Neural crest cell (in vitro differentiated cells): ENCODE measurements at places on chromosomes 11 and 22. TPM values are rescaled to one million over a fixed set of nuclear protein-coding genes. Genes with fewer than 3 reads are reported as not detected.

OR2AT4 gene
- not detected in 2 replicates for total RNA-seq

TBCEL gene
- 18.6 and 19.7 TPM in 2 replicates for total RNA-seq

GRCh38 chr11:34548278-34548677 lies 34.7 kb upstream of the ELF5 start:
- H3K36me3 ChIP-seq, result no peaks in the 10 kb centered on the region
- H3K4me3 ChIP-seq, result no peak overlapping the region
- no peak for DNase-seq
- H3K4me1 ChIP-seq, result peaks cover 30% of the 10 kb centered on the region
- no peak overlapping the region for H3K27ac ChIP-seq

DNA sequence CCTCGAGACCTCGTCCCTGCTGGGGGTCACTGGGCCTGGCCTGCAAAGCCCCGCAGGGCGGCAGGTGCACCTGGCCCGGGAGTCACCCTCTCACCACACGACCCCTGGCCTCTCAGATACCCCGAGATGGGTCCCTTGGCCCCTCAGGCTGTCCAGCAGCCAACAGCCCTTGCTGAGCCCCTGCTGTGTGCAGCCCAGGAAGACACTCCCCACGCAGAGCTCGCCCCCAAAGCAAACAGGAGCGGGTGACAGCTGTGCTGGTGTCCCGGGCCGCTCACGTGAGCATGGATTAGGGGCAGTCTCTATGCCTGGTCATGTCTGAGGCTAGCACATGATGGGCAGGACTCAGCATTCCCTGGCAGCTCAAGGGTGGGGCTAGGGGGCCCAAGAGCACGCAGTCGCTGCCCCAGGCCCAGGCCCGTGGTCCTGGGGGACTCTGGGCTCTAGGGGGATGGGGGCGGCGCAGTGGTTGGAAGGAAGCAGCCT lies 31.3 kb downstream of the WNT7B start:
- no peaks in the 10 kb centered on the region for H3K4me1 ChIP-seq
- H3K27ac ChIP-seq, result no peak overlapping the region
- H3K36me3 ChIP-seq, result no peaks in the 10 kb centered on the region
- H3K4me3 ChIP-seq, result no peak overlapping the region
- peaks cover 3% of the 10 kb centered on the region for H3K27me3 ChIP-seq

GRCh38 chr11:31337806-31338205 lies 31.7 kb downstream of the DCDC1 start:
- H3K4me3 ChIP-seq, result no peak overlapping the region
- H3K27me3 ChIP-seq, result no peaks in the 10 kb centered on the region
- H3K4me1 ChIP-seq, result no peaks in the 10 kb centered on the region

DNA sequence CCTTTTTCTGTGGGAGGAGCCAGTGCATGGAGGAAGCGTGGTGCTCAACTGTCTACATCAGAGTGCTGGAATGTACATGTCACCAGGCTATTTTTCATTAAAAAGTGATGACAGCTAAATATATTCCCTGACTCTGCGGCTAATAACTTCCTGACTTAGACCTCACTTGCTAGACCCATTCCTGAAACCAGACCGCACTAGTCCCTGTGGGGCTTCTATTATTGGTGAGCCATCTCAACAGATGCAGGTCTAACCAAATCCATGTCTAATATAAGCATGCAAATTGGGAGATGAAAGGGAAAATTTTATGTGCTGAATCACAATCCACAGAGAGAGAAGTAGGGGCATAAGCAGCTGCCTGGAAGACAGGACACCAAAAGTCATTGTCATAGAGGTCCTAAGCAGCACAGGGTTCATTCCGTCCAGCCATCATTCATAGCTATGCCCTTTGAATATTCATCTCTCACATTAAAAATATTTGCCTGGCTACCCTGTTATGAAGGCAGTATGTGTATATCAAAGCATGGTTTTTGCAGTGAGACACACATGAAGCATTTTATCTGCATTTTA lies 110.9 kb upstream of the BLID start:
- no peak for DNase-seq
- H3K27ac ChIP-seq, result no peak overlapping the region
- no peaks in the 10 kb centered on the region for H3K4me1 ChIP-seq
- H3K4me3 ChIP-seq, result no peak overlapping the region
- H3K36me3 ChIP-seq, result no peaks in the 10 kb centered on the region

GGT5 gene
- total RNA-seq, result 0.56 and 0.59 TPM in 2 replicates

DNA sequence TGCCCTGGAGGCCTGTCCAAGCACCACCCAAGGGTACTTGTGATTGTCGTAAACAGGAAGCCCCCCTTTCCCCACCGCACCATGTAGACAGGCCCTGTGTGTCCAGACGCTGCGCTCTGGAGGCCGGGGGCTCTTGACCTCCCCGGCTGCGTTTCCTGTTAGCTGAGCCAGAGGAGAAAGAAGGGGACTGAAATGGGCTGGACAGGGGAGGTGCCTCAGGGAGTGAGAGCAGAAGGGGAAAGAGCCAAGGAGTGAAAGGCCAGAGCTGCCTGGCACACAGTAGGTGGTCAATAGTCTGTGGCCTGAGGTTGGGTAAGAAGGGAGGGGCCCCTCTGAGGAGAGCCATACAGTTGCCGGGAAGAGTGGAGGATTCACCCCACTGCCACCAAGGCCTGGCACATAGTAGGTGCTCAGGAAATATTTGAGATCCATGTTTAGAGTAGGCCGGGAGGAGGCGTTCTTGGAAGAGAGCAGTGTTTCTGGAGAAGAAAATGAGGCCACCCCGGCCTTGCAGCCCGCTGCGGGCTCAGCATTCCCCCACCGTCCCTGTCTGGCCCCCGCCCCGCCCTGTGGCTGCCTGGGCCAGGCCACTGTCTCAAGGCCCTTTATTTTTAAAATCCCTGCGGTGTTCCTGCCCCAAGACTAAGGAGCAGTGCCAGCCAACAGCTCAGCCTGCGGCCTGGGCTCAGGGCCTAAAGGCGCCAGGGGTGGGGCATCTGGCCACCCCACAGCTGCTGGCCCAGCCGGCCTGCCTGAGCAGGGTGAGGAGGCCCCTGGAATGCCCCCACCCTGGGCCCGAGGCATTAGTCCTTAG lies 13.6 kb upstream of the CDC42EP1 start:
- H3K36me3 ChIP-seq, result no peaks in the 10 kb centered on the region
- H3K27ac ChIP-seq, result peak overlapping the region; percentile 89
- no peak for DNase-seq
- H3K27me3 ChIP-seq, result no peaks in the 10 kb centered on the region
- peaks cover 44% of the 10 kb centered on the region for H3K4me1 ChIP-seq
- peak overlapping the region; percentile 68 for H3K4me3 ChIP-seq

GRCh38 chr11:61004180-61004611 lies 32.7 kb downstream of the CD6 start:
- no peak overlapping the region for H3K27ac ChIP-seq
- no peaks in the 10 kb centered on the region for H3K36me3 ChIP-seq
- DNase-seq, result no peak

- H3K27ac ChIP-seq, result peak overlapping the region; percentile 19
- peaks cover 3% of the 10 kb centered on the region for H3K4me1 ChIP-seq
- no peaks in the 10 kb centered on the region for H3K36me3 ChIP-seq
- H3K27me3 ChIP-seq, result no peaks in the 10 kb centered on the region
Measured at GRCh38 chr22:23163665-23164064, 16.6 kb upstream of the BCR start.

OTUB1 gene
- total RNA-seq, result 122 and 124 TPM in 2 replicates

TSPO gene
- total RNA-seq, result 11.1 and 12.3 TPM in 2 replicates

SMTNL1 gene
- not detected in 2 replicates for total RNA-seq

SCN4B gene
- total RNA-seq, result 2.0 and 2.4 TPM in 2 replicates
